Skin of body (tissue), 3 donors: ENCODE measurements at places on chromosomes 12 and 14. TPM values are rescaled to one million over a fixed set of nuclear protein-coding genes. Genes with fewer than 3 reads are reported as not detected.

The NGDN gene
- total RNA-seq, result 58.2 TPM

The LHX5 gene
- not detected for total RNA-seq

DNA sequence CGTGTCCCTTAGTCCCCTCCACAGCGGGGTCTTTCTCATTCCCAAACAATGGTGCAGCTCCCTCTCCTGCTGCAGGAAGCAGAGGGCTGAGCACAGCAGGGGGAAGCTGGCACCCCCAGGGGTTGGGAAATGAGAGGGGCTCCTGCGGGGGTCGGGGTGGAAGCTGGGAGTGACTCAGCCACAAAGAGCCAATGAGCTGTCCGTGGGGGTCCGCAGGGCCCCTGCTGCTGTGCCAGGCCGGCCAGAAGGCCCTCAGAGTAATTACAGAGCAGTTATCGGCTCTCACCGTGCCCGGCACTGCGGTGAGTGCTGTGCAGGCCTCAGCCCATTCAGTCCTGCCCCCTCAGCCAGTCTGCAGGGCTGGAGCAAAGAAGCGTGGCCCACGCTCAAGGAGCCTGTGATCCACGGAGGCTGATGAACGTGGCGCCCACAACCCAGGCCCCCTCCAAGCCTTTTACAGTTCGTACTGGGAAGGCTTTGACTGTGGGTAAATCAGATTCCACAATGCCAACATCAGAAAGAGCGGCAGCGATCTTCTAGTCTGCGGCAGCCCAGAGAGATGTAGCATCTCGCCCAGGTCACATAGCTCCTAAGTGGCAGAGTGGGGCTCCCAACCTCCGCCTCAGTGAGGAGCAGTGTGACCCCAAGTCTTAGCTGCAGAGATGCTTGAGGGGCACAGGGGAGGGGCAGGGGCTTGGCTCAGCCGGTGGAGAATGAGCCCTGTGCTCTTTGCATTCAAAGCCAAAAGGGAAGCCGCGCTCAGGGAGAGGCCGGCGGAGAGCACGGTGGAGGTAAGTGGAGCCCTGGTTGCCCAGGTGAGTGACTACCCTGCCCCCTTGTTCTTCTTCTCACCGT is 43.4 kb downstream of the SLC6A12 start:
- DNase-seq, result no peak

DNA sequence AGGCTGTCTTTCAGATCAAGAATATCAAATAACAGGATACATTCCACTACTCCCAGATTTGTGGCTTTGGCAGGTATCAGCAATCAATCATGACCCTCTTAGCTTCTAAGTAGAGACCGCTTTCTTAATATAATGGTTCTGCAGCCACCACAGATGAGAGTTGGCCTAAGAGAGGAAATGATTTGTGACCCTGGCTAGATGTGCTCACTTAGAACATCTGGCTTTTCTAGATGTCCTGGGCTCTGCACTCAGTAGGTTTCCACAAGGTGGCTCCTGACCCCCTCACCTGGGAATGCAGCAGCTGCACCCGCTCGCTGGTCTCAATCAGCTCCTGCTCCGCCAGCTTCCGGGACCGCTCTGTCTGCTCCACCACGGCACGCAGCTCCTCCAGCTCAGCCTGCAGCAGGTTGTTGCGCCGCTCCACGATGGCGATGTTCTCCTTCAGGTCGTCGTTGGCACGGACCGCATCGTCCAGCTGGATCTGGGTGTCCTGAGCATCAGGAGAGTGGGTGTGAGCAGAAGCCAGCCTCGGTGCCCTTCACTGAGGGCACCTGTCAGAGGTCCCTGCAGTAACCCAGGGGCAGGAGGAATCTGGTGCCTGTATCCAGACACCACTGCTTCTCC is 8.9 kb downstream of the CMTM5 start:
- no peak for DNase-seq

DNA sequence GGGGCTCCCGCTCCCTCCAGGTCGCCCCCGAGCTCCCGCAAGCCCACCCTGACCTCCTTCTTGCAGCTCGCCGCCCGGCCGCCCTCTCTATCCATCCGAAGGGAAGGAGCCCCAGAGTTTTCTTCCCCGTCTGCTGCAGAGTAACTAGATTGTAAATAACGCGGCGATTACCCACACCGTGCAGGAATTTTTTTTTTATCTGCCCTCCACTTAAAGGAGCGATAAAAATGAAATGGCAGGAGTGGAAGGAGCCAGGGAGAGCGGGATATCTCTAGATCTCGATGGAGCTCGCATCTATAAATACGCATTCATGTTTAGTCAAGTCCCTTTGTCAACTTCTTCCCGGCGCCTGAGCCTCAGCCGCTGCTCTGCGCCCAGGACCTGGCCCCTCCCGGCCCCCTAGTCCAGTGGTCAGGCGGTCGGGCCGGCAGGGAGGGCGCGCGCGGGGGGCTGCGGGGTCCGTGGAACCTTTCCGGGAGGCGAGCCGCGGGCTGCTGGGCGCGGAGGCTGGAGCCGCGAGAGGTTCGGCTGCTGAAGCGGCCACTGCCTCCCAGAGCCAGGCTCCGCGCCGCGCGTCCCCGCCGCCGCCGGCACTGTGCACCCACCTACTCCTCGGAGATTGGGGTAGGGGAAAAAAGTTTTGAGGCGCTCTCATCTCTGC is 386.0 kb downstream of the BCAT1 start:
- DNase-seq, result no peak

DNA sequence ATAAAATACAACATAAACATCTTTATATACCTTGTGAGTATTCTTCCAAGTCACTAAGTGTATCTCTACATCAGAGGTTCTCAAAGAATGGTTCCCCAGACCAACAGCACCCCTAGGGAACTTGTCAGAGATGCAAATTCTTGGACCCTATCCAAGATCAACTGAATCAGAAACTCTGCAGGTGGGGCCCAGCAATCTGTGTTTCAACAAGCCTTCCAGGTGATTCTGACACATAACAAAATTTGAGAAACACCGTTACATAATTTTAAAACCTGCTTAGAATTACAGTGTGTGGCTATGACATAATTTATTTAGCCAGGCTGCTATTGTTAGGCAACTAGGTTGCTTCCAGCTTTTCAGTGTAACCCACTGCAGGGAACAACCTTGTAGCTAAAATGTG is 49.8 kb downstream of the NTN4 start:
- DNase-seq, result no peak
